ENCODE measurements at places on chromosomes 6 and 20. TPM values are rescaled to one million over a fixed set of nuclear protein-coding genes. Genes with fewer than 3 reads are reported as not detected.

Gene DDX43
- not detected for total RNA-seq

Gene EYS
- 0.47 TPM for total RNA-seq

Gene RAMACL
- 0.59 TPM for total RNA-seq

Gene TRIM38
- 4.4 TPM for total RNA-seq

Gene HMGCLL1
- total RNA-seq = 0.44 TPM

Gene RIMS1
- total RNA-seq = 1.1 TPM

Gene KCNK16
- not detected for total RNA-seq

Gene RWDD1
- total RNA-seq = 39.2 TPM

DNA sequence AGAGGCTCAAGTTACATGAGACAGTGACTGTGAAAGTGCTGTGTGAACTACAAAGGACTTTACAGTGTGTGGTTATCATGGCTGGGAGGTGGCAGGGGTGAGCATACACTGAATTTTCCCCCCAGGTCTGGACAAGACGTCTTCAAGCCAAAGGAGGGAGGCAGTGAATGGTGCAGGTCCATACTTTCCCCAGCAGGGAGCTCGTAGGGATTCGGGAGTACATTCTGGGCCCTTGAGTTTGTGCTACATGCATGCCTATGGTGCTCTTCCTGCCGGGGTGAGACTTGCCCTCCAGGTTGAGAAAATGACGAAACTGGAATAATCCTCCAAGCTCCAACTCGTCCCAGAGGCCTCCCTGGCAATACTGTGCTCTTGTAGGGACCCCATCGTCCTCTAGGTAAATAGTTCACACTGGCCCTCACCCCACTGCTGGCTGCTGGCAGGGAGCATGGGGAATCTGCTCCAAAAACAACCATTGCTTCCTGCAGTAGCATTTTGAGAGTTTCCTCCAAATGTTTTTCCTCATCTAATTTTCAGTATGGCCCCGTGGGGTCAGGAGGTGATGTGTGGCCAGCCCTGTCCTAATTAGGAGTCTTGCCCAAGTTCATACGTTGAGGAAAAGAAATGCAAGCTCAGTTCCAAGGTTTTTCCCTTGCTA, 57.6 kb downstream of the ZNF831 start:
- no peak overlapping the region for H3K4me3 ChIP-seq
- H3K27me3 ChIP-seq = peaks cover 52% of the 10 kb centered on the region
- H3K27ac ChIP-seq = no peak overlapping the region
- DNase-seq = peak; percentile 59
- H3K4me1 ChIP-seq = peaks cover 6% of the 10 kb centered on the region

DNA sequence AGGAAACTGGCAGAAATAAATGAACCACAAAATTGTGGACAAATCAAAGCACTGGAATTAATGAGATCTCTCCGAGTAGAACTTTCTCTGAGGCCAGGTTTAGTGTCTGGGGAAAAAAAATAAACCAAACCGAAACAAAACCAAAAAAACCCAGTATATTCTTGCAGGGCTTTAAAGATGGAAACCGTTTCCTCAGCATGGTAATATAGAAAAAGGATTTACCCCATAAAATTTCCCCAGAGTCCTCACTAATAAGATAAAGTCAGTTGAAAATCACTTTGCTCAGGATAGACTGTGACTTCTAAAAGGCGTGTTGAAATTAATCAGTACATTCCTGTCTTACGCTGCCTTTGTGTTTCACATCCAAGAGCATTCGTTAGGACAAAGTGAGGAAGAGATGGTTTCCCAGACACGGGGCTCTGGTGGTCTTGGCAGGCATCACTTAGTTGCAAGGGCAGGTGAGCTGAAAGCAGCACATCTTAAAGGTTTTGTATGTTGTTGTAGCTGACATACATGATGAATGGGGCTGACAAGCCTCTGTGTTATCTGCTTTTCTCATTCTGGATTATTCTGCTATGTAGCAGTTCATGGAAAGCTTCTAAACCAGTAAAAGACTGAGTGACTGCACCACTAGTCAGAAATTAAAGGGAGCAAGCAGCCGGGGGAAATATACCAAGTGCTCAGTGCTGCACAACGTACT, 85.2 kb upstream of the PRL start:
- H3K36me3 ChIP-seq = no peaks in the 10 kb centered on the region
- H3K4me3 ChIP-seq = no peak overlapping the region
- no peak for DNase-seq

- H3K4me1 ChIP-seq = no peaks in the 10 kb centered on the region
- no peak overlapping the region for H3K4me3 ChIP-seq
- no peaks in the 10 kb centered on the region for H3K27me3 ChIP-seq
- H3K27ac ChIP-seq = no peak overlapping the region
- DNase-seq = peak; percentile 35
- no peaks in the 10 kb centered on the region for H3K36me3 ChIP-seq
Observed at GRCh38 chr6:167576050-167576741, 250.5 kb upstream of the AFDN start.

DNA sequence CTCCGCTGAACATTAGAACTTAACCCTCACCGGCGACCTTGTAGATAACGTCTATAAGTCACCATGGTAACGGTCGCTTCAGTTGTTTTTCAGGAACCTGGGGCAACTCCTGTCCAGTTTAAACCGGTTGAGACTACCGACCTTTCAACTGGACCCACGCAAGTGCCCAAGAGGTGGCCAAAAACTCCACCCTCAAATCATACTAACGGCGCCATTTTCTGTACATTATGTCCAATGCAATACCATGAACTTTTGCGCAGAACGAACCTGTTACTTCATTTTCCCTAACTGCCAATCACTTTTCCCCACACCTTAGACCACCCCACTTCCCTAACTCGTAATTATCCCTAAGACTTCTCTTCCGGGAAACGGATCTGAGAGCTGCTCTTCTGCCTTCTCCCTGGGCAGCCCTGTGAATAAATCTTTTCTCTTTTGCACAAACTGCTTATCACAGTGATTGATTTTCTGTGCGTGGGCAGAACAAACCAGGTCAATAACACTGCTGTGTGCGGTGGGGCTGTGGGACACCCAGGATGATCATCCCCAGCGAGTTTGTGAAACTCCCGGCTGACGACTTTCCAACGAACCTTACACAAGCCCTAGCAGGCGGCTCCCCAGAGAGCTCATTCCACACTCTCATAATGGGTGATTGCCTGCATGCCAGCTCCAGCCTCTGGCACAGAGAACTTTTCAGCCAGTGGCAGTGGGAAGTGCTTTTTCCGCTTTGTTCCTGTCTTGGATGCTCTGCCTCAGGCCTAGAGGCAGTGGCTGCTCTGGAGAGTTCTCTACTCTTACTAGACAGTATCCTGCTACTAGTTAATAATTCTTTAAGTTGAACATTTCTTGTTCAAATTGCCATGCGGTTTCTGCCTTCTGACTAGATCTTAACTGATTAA, 28.6 kb downstream of the GPX5 start:
- peaks cover 29% of the 10 kb centered on the region for H3K27me3 ChIP-seq
- H3K4me1 ChIP-seq = peaks cover 5% of the 10 kb centered on the region
- no peak for DNase-seq
- no peak overlapping the region for H3K27ac ChIP-seq
- H3K36me3 ChIP-seq = no peaks in the 10 kb centered on the region

GRCh38 chr6:65706436-65706835, 590 bp downstream of the EYS start:
- no peaks in the 10 kb centered on the region for H3K27me3 ChIP-seq
- DNase-seq = no peak
- no peak overlapping the region for H3K27ac ChIP-seq
- no peaks in the 10 kb centered on the region for H3K36me3 ChIP-seq
- no peak overlapping the region for H3K4me3 ChIP-seq
- no peaks in the 10 kb centered on the region for H3K4me1 ChIP-seq

GRCh38 chr6:141677598-141678211, 455.0 kb upstream of the GJE1 start:
- DNase-seq = no peak
- no peak overlapping the region for H3K4me3 ChIP-seq
- H3K4me1 ChIP-seq = no peaks in the 10 kb centered on the region
- H3K27ac ChIP-seq = no peak overlapping the region
- no peaks in the 10 kb centered on the region for H3K27me3 ChIP-seq

DNA sequence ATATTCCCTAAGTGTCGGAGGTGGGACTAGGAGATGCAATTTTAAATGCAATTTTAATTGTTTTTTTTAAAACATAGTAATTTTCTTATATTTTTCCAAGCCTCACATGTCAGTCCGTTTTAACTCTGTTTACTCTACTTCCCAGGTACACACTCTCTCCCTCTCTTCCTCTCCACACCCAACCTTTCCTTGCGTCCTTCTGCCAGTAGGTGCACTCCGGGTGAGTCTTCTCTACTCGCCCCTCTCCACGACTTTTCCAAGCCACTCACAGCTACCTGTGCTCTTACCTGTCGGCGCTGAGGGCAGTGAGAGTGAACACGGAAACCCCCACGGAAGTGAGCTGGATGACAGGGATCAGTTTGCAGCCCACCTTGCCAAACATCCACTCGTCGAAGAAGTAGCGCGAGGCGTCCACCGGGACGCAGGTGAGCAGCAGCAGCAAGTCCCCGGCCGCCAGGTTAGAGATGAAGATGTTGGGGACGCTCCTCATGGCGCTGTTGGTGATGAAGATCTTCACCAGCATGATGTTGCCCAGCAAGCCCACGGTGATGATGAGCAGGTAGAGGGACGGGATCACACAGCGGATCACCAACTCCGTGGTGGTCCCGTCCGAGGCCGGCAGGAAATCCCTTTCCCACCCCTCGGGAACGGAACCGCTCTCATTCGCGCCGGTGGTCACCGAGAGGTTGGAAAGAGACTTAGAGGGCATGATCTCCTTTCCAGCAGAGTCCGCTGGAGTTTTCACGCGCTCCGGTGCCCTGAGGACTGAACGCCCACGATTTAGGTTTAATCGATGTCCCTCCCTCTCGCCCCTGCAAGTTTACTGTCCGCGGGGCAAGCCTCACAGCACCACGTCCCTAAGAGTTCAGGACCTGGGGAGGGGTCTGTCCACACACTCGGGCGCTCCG, 44.5 kb upstream of the GJE1 start:
- H3K36me3 ChIP-seq = no peaks in the 10 kb centered on the region
- peak overlapping the region; percentile 69 for H3K4me3 ChIP-seq
- peak; percentile 61 for DNase-seq
- peaks cover 20% of the 10 kb centered on the region for H3K27me3 ChIP-seq

GRCh38 chr20:39016041-39016440, 53.9 kb downstream of the DHX35 start:
- no peaks in the 10 kb centered on the region for H3K4me1 ChIP-seq
- no peak for DNase-seq
- no peak overlapping the region for H3K27ac ChIP-seq
- H3K4me3 ChIP-seq = no peak overlapping the region
- no peaks in the 10 kb centered on the region for H3K27me3 ChIP-seq

DNA sequence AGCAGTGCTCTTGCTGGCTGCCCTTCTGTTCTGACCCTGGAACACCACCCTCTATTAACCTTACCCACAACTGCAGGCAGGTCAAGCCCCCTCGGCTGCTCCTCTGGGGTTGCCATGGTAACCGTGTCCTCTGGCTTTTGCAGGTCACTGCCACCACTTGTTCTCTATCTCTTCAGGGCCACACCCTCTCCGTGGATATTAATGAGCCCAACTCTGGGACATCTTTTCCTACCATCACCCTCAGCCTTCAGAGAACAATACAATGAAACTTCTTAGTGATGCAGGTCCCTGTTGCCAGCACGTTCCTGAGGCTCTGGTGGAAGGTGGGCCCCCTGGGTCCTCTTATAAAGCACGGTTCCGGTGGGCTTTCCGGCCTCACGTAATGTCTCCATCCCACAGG, 30.8 kb upstream of the MICB start:
- H3K27me3 ChIP-seq = peaks cover 32% of the 10 kb centered on the region
- no peak overlapping the region for H3K27ac ChIP-seq
- H3K4me1 ChIP-seq = no peaks in the 10 kb centered on the region
- no peak for DNase-seq

- no peaks in the 10 kb centered on the region for H3K27me3 ChIP-seq
- no peaks in the 10 kb centered on the region for H3K36me3 ChIP-seq
- no peak for DNase-seq
- peak overlapping the region; percentile 41 for H3K4me3 ChIP-seq
- H3K4me1 ChIP-seq = peaks cover 41% of the 10 kb centered on the region
- peak overlapping the region; percentile 9 for H3K27ac ChIP-seq
Observed at GRCh38 chr20:37726321-37726720, 32.5 kb downstream of the CTNNBL1 start.

- no peaks in the 10 kb centered on the region for H3K4me1 ChIP-seq
- no peak overlapping the region for H3K27ac ChIP-seq
- no peak overlapping the region for H3K4me3 ChIP-seq
- no peaks in the 10 kb centered on the region for H3K27me3 ChIP-seq
- no peaks in the 10 kb centered on the region for H3K36me3 ChIP-seq
Observed at GRCh38 chr6:8387942-8388437, 47.4 kb downstream of the SLC35B3 start.

- no peaks in the 10 kb centered on the region for H3K36me3 ChIP-seq
- no peak overlapping the region for H3K27ac ChIP-seq
Observed at GRCh38 chr6:37239950-37240713, 17.4 kb upstream of the TBC1D22B start.

DNA sequence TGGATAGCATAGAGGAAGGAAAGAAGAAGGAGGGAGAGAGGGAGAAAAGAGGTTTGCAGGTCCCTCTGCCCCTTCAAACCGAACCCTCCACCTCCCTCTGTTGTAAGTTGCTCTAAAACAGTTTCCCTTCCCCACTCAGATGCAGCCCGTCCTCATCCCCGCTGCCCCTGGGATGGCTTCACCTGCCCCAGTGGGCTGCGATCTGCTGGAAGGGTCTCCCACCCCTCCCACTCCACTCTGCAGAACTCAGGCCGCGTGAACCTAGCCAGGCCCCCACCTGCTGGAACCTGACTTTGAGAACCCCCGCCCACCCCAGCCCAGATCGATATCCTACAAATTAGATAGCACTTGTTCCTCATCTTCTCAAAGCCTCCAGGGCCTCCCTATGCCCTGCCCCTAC, 190.8 kb downstream of the DLL1 start:
- H3K36me3 ChIP-seq = no peaks in the 10 kb centered on the region
- H3K4me3 ChIP-seq = no peak overlapping the region
- peak; percentile 8 for DNase-seq

DNA sequence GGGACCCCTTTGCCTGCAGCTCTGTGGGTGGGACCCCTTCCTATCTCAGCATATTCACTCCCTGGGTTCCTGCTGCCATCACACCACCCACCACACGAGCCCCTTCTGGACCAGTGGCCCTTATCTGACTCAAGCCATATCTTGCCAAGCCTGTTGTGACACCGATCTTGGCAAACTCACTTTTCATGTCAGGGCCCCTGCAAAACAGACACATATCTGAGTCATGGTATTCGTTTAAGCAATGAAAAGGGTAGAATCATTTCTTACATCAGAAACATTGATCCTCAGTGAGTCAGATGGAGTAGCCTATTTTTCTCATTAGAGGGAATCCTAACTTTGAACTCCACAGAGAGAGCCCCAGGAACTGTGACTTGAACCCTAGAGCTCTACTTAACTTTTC, 10.6 kb downstream of the RAET1E start:
- no peak overlapping the region for H3K4me3 ChIP-seq
- H3K27ac ChIP-seq = no peak overlapping the region
- no peaks in the 10 kb centered on the region for H3K4me1 ChIP-seq
- no peaks in the 10 kb centered on the region for H3K36me3 ChIP-seq
- peaks cover 19% of the 10 kb centered on the region for H3K27me3 ChIP-seq

DNA sequence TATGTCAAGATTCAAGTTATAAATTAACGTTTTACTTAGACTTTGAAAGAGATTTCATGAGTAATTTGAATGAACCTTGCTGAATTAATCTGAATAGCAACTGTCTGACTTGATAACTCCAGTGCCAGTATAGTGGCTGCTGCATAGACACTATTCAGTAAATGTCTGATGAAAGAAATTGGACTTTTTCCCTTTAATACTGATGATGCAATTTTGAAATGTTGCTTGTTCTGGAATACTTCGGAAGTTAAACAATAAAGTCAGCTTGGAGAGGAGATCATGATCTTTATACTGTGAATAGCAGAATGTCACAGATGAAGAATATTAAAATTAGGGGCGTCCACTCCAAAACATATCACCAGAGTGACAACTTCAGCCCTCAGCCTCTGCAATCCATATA, 3.6 kb upstream of the PGBD1 start:
- H3K4me1 ChIP-seq = no peaks in the 10 kb centered on the region
- peaks cover 19% of the 10 kb centered on the region for H3K36me3 ChIP-seq
- no peak overlapping the region for H3K4me3 ChIP-seq
